Gastroesophageal sphincter (tissue), 4 donors: ENCODE measurements at places on chromosomes 2 and 18. TPM values are rescaled to one million over a fixed set of nuclear protein-coding genes. Genes with fewer than 3 reads are reported as not detected.
A peak's percentile ranks its signal among the peaks of the same experiment; 100 is the strongest.

Gene DNPEP
- 37.8 TPM for total RNA-seq

Gene TPGS2
- 71.6 TPM for total RNA-seq

Gene PSMA8
- not detected for total RNA-seq

Gene MEP1B
- not detected for total RNA-seq

Gene CFAP65
- not detected for total RNA-seq

Gene LYPD6B
- total RNA-seq: not detected

Gene KCNG2
- total RNA-seq: not detected

Gene CYRIA
- 20.7 TPM for total RNA-seq

Gene CEP68
- 27.3 TPM for total RNA-seq

Gene LTBP1
- 447 TPM for total RNA-seq

Gene ANKRD30B
- not detected for total RNA-seq

Gene FAHD2B
- 26.1 TPM for total RNA-seq

DNA sequence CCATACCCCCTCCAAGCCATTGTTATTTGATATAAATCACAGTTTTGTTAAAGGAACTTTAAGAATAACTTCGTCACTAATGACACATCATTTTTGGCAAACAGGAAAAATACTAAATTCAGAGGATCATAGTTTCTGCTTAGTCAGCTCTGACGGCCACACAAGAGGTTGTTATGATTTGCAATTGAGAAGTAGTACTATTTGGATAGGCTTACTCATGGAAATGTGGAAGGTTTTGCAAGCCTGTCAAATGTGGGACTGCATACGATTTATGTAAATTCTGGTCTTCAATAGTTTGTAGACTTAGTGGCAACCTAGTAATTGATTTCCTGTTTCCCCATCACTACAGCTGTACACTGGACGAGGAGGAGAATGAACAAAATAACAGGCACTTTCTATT lies 108.1 kb downstream of the ARHGEF33 start:
- ATAC-seq: peak; percentile 63

DNA sequence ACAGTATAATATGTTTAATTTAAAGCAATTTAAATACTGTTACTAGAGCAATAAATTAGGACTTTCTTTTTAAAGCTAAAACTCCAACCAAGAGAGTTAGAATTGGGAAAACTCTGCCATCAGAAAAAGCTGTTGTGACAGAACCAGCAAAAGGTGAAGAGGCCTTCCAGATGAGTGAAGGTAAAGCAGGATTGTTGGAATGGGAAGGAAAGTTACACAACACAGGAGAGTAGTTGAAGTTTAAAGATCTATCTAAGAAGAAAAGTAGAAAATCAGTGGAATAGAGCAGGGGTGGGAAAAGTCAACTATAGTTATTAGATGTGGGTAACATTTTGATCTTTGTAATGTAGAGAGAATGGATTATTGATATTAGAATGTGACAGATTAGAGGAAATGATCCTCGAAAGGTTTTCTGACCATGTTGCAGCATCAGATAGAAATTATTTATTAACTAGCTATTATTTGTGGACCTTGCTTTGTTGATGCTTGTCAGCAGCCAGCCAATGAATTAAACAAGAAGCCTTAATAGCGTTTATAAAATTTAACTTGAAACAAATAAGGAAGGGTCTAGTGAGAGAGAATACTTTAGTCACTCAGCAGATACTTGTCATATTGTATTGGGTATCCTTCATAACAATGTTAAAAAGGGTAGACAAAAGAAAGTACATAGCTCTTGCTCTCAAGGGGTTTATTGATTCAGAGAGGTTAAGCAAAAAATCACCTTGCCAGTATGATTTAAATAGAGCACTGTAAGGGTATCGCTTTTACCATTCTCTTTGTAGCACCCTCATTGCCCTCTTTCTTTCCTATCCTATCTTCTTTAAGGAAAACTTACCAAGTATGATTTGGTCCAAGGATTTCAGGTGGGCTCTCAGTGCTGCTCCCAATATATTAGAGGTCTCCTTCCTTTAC lies 24.6 kb upstream of the DYSF start:
- ATAC-seq: no peak

DNA sequence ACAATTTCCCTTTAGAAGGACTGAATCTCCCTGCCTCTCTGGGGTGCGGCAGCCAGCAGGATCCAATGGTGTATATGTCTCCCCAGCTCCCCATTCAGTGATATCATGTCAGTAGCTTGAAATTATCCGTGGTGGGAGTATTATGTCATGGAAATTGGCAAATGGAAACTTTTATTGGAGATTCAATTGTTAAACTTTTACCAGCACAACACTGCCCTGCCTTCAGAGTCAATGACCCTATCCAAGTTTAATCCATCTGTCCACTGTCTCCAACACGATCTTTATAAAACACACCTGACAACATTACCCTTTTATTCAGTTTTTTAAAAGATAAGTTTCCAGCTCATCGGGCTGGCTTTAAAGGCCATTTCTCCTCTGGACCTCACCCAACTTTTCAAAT lies 5.0 kb upstream of the IL1RN start:
- no peak for ATAC-seq

DNA sequence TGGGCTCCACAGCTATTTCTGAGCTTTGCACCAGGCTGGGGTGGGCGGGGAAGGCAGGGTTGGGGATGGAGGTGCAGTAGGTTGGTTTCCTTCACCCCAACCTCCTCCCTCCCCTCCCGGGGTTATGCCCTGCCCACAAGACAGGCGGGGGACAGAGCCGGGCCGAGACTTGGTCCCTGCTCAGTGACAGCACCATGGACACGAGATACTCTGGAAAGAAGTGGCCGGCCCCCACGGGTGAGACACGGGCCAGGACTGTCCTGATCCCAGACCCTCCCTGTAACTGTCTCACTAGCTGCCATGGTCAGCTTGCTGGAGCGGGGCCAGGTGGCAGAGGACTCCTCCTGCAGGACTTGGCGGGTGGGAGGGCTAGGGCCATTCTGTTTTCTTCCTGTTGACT lies 59.7 kb downstream of the DYSF start:
- no peak for ATAC-seq

DNA sequence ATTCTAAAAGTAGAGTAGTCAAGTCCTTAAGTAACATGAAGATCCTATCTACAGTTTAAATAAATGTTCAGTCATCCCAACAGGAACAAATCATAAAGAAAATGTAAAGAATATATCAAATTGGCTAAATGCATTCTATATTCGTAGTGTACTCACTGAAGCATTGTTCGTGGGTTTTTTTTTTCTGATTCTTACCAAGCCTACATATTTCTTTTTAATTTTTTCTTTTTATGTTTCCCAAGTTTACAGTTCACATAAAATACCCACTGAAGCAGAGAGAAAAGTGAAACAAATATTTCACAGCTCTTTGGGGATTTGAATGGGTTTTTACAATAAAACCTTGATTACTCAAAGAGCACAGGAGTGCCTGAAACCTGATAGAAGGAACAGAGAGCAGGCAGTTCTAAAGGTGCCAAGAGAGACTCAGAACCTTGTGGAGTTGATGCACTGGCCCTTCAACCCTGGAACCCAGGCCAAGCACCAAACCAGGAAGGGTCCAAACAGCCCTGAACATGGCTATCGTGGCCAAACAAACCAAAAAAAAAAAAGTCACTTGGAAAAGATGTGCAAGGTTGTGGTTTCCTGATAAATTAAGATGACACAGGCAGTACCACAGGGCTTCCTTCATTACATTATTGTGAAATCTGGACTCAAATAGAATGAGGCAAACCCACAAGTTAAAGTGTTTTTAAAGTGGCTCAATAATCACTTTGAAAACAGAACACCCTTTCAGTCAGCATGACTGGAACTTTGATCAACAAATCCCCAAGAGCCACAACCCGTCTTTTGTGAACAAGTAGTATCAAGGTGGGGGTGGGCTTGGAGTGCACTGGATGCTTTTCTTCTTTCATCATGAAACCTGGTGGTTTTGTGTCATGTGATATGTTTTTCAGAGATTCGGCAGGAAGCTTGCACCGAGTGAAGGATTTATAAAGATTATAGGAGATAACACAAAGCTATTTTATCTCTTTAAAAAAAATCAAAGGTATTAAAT lies 245.0 kb upstream of the FN1 start:
- peak; percentile 79 for ATAC-seq

- peak; percentile 60 for ATAC-seq
These were observed 28.8 kb upstream of the WDR75 start for GRCh38 chr2:189412330-189412953.

- no peak for ATAC-seq
These were observed 1.1 kb upstream of the CDCA7 start for GRCh38 chr2:173353556-173353955.

DNA sequence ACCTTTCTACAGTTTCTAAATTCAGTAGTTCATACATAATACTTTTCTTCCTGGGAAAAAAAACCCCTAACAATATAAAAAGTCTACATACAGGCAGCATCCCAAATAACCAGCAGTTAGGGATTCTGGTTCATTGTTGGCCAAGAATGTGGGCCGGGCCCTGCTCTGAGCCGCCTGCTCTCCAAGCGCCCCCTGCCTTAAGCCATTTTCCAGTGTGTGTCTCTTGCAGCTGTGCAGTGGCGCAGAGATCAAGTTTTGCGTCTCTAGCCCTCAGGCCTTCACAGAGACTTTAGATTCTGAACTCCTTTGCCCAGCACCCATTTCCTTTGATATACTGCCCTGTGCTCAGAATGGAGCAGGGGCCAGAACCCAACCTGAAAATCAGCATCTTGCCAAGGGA lies 32.9 kb downstream of the RMC1 start:
- ATAC-seq: no peak

GRCh38 chr2:75102011-75102410 lies 97.3 kb downstream of the TACR1 start:
- no peak for ATAC-seq

GRCh38 chr2:122238006-122238559 lies 482.6 kb downstream of the TSN start:
- no peak for ATAC-seq

- ATAC-seq: no peak
These were observed 29.1 kb downstream of the GAREM1 start for GRCh38 chr18:32441533-32441932.

DNA sequence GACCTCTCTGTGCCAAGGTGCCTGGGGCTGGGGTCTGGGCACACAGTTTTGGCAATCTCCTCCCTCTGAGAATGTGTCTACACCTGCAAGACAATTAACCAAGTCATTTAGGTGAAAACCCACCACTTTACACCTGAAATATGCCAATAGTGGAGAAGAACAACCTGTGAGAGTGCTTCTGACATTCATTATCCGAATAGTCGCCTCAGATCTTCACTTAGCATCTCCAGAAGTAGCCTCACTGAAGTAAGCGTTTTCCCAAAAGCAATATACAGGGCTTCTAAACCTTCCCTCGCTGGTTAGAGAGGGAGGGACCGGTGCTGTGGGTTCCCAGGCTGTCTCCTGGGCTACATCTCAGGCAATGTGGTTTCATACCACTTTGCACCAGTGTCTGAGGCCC lies 173.5 kb downstream of the DDX1 start:
- ATAC-seq: no peak

DNA sequence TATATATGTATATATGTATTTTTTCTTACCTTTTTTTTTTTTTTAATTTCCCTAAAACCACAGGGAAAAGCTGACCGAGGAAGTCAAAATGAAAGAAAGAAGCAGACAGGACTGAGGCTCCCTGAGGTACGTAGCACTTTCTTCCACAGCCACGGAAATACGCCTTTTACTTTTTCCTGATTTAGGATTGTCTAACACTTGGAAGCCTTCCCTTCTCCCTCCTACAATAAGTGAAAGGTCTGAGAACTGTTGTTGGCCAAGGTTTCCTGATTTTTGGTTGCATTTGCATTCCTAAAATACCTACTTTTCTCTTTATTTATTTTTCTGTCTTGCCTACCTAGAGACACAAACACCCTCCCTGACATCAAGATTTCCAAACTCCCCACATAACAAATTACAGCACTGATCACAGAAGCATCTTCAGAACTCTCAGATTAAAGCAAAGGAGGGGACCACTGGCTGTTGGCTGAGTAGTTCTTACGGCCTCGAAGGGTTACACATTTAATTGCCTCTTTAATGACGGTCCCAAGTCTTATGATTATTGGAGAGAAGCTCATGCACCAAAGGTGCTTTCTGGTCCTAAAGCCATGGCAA lies 778.5 kb upstream of the FANCL start:
- ATAC-seq: no peak

GRCh38 chr18:50096766-50097435 lies 98.0 kb downstream of the MYO5B start:
- no peak for ATAC-seq

DNA sequence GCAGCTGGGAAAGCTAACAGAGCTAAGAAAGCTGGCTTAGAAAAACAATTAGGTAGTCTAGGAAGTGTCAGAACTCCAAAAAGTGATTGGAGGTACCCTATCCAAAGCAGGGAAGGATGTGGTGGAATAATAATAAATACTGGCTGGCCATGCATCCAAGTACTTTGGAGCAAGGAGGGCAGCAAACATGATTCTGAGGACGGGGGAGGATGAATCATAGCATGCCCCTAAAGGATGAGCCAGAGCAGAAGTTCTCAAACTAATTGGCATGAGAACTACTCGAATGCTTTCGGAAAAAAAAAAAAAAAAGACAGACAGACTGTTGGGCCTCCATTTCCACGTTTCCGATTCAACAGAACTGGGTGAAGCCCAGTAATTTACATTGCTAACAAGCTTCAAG lies 2.4 kb downstream of the CWC22 start:
- no peak for ATAC-seq

GRCh38 chr2:70947556-70948184 lies 12.0 kb downstream of the ATP6V1B1 start:
- ATAC-seq: peak; percentile 5

DNA sequence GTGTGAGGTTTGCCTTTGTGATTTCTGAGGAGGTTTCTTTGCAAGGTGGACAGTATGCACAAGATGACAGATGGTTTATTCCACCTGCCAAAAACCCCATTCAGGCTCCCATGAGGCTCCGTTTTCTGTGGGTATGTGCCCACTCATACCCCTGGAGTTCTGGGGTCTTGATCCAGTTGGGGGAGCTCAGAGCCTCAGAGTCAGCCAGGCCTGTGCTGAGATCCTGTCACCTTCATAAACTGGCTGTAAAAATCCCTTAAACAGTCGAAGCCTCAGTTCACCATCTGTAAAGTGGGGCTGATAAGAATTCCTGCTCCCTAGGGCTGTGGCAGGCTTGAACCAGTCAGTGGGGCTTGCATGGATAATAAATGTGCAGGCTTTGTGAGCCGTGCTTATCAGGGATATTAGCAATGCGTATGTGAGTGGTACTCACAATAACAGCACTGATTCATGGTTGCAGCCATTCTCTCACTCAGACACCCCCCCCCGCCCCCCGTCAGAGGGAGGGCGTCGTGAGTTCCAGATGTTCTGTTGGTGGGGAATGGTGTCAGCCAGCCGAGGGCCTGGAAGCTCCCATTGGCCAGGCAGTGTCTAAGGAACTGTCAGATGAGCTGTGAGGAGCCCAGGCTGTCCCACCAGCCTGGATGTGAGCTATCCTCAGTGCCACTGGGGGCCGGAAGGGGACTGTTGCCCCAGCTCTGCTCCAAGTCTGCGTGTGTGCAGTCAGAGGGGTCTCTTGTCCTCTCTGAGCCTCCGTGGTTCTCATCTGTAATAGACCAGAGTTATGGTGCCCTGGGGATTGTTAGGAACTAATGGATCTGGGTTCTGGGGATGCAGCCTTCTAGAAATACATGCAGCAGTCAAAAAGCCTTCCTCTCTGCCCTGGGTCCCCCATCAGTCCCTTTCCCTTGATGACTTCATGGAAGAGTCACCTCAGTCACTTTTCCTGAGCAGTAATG lies 51.7 kb downstream of the KCNIP3 start:
- no peak for ATAC-seq

- no peak for ATAC-seq
These were observed 344.6 kb upstream of the CHAC2 start for GRCh38 chr2:53422979-53423378.

- no peak for ATAC-seq
These were observed 26.5 kb downstream of the ACVR1 start for GRCh38 chr2:157849591-157849990.
